ENCODE measurements at places on chromosomes 7 and 10. TPM values are rescaled to one million over a fixed set of nuclear protein-coding genes. Genes with fewer than 3 reads are reported as not detected.

ABCB1 gene
- 3.2 TPM for total RNA-seq

PIK3CG gene
- total RNA-seq, result 0.03 TPM

CTAGE8 gene
- not detected for total RNA-seq

SFTPD gene
- total RNA-seq, result not detected

AFAP1L2 gene
- 0.37 TPM for total RNA-seq

COL26A1 gene
- total RNA-seq, result 0.85 TPM

HIPK2 gene
- total RNA-seq, result 21.2 TPM

PCLO gene
- total RNA-seq, result 1,083 TPM

- DNase-seq, result no peak
Measured at GRCh38 chr10:1735562-1735961, 1.8 kb downstream of the ADARB2 start.

DNA sequence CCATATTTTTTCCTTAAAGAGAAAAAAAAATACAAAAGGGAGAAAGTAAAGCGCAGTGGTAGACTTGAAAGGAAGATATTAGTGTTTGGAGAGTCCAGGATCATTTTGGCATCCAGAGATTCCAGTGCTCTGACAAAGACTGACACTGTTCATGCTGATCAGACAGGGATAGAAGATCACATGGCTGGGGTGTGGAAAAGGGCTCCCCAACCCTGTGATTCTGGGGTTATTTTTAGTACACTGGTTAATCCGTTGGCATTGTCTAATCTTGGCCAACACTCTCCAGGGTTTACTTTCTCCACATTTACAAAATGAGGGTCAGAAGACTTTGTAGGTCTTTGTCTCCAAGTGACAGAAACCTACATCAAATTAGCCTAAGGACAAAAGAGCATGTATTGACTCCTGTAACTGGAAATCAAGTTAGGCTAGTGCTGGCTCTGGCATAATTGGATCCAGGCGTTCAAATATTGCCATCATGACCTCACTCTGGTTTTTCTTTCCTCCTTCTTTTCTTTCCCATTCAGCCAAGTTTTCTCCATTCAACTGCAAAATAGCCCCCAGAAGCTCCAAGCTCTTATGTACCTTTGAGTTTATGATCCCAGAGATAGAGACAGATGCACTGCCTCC lies 181.6 kb downstream of the PHTF2 start:
- peak; percentile 61 for DNase-seq

GRCh38 chr10:124008187-124008586 lies 85.2 kb downstream of the CHST15 start:
- no peak for DNase-seq

DNA sequence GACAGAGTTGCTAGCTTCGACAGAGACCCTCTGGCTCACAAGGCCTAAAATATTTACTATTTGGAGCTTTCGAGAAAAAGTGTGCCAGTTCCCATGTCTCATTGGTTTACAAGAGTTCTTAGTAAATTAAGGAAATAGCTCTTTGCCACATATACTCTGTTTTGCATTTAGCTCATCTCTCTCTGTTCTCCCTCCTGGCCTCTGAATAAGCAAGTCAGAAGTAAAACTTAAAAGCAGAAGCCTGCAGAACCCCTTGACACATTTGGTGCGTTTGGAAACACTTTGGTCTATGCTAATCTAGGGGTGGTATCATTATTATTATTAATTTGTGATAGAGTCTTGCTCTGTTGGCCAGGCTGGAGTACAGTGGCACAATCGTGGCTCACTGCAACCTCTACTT lies 6.4 kb downstream of the CARD11 start:
- no peak for DNase-seq

DNA sequence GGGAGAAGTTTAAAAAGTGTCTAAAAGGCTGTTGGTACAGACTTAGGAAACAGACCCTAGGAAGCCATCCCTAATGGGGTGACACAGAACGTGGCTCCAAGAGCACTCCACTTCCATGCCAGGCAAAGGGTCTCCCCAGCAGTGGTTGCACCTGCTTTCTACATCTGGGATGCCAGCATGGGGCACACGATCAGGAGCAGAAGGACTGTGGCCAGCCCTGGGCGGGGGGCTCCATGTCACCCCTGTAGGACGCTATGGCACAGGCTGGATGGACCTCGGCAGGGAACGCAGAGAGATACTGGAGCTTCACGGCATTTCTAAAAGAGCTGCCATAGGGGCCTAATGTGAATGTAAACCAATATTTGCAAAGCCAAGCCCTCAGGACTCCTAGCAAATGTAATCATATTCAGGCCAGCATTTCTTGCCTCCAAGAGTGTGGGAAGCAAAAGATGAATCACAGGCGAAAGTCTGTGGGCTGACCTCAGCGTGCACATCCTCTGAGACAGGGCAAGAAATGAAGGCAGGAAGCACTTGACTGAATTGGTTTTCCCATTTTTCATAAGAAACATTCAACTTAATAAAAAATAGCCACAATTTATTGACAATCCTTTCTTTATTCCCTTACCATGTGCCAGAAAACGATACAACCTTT lies 93.9 kb downstream of the ATXN7L1 start:
- DNase-seq, result peak; percentile 38

DNA sequence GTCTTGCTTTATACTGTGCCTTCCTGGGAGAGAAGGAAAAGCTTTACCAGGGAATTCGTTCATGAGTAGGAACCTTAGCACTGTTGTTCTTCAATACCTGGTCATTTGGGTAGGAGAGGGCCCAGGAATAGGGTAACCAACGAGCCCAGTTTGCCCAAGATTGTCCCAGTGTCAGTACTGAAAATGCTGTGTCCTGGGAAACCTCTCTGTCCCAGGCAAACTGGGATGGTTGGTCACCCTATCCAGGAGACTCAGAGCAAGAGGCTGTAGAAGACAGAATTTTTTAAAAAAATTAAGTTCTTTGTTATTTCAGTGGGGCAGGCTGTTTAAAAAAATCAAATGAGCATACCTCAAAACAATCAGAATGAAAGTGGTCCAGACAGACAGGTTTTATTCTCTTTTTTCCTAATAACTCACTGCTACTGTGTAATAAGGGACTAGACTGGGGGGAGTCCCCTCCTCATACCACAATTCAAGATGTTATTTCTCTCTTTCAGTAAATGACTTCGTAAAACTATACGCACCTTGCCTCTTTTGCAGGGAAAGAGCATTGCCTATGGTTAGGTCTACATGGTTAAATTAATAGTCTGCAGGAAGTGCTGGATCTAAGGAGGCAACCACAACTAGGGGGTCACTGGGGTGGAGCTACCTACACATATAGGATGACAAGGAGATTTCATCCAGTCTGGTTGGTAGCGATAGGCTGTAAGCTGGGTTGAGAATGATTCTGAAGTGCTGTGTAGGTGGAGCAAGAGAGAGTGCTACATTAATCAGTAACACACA lies 41.1 kb upstream of the FAM133B start:
- no peak for DNase-seq

GRCh38 chr10:60521974-60522405 lies 132.3 kb upstream of the ANK3 start:
- DNase-seq, result no peak

DNA sequence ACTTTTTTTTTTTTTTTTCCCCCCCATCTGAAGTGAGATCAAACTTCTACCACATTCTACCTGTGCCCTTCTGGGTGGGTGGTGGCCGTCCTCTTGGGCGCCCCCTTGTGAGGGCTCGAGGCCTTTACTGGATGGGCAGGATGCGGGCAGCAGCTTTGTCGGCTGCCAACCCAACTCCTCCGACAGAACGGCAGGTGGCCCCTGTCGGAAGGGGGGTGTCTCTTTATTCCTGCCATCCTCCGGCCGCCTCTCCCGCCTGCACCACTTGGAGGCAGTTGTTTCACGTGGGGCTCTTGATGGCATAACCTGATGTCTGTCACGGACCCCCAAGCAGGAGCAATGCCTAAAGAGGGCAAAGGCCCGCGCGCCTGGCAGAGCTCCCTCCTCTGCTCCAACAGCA lies 31.0 kb downstream of the AMZ1 start:
- peak; percentile 52 for DNase-seq

DNA sequence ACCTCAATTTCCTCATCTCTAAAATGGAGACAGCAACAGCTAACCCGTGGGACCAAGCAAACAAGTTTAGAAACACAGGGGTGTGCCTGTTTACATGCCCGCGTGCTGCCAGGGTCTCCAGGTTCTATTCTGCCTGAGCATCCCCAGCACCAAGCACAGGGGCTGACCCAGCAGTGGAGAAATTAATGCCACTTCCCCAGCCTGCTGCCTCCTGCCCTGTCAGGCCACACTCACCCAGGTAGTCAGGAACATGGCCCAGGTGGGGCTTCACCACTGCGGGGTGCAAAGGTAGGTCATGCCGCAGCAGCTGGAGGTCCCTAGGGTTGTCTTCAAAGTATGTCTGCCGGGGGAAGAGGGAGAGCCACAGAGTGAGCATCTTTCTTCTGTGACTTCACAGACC lies 5.8 kb downstream of the DDX56 start:
- DNase-seq, result no peak

DNA sequence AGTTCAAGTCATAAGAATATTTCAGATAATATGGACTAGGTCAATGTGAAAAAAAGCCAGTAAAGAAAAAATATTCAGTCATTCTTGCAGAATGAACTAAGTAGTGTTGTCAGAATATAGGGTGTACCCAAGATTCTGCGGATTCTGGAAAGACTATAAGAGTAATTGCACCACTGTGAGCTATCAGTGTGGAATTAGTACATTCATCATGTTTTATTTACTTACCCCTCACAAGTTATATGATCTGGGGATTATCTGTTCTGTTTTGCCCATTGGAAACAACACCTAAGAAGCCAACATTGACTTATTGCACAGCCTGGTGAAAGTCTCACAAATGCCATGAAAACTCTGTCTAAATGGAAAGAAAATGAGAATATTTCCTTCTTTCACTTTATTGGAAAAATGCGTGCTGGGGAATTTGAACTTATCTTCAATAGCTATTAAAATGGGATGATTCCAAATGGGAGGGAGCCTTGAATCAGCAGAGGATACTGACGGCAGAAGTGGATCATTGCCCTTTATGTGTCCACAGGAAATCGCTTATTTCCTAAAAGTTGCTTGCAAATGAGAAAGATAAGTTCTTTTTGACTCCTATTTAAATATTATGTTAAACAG lies 563.3 kb upstream of the POM121L12 start:
- DNase-seq, result no peak

DNA sequence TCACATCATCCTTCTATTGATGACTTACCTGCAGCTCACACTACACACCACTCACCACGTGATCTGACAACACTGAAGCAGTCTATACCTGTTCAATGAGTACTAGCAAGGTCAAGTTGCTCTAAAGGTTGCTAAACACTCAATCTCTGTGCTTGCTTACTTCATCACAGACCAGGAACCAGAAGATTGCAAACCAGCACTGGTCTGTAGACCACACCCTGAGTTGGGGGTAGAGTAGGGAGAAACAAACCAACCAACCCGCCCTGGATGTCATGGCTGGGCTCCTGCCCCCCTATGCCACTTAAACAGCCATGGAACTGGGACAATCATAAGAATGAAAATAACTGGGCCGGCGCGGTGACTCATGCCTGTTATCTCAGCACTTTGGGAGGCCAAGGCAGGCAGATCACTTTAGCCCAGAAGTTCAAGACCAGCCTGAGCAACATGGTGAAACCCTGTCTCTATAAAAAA lies 19.6 kb downstream of the DLG5 start:
- DNase-seq, result no peak

DNA sequence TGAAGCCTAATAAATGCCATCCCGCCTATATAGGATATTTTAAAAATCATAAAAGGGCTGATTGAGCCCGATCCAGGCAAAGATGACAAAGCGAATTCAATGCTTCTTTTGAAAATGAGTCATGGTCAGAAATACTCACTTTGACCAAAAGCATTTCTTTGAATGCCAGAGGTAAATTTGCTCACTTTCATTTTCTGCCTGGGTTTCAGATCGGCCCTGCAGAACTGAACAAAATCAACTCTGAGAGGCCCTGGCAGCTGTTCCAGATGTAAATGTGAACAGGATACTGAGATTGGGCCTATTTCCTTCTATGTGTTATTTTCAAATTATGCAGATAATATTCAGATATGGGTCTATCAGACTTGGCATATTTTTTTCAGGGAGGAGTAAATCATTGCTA lies 114.8 kb upstream of the ARID5B start:
- DNase-seq, result peak; percentile 35

- DNase-seq, result no peak
Measured at GRCh38 chr7:105916603-105917002, 40.2 kb upstream of the ATXN7L1 start.

DNA sequence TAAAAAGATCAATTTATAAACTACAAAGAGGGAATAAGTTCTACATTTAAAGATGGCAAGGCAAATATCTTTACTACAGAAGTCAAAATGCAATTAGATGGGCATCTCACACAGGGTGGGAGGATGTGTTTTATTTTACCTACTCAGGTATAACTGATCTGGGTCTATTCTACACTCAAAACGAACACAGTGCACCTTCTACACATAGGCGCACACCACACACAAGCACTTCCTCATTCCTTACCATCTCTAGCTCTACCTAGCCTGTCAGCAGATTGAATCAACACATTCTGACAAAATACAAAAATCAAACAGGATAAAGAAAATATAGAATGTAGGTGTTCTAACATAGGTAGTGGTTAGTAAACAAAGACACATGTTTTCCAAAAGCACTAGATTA lies 64.8 kb downstream of the SGCE start:
- no peak for DNase-seq

GRCh38 chr7:47382200-47382599 lies 199.7 kb downstream of the TNS3 start:
- DNase-seq, result no peak

DNA sequence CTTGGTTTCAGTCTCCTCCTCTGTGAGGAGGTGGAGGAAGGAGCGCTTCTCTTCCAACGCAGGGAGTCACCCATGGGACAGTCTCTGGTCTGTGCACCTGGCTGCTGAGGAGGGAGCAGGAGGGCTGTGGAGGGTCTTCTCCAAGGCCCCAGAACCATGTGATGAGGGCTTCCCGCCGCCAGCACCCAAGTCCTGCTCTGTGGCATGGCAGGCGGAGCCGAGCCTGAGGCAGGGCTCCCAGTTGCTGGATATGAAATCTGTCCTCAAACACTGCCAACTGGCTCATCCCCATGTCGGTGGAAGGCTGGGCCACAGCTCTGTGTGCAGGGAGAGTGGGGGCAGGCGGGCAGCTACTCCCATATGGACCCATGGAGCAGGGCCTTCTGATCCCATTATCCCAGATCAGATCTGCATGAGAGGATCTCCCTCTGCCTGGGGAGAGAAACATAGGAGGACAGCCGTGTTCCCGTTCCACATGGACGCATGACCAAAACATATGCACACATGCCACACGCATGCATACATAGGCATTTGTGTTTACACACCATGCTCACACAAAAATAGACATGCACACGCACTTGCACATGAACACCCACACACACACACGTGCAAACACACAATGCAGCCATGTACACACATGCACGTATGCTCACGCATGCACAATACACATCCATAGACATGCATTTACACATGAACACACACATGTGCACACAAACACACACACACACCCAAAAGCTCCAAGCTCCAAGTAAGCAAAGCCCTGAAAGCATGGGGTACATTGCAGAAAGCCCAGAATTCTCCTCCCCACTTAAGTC lies 38.8 kb upstream of the EN2 start:
- DNase-seq, result no peak

GRCh38 chr7:11261470-11261869 lies 287.8 kb downstream of the PHF14 start:
- DNase-seq, result no peak

All from SK-MEL-5 (cell line).